Foreskin keratinocyte (primary cell): ENCODE measurements at places on chromosomes 6 and 20.

DNA sequence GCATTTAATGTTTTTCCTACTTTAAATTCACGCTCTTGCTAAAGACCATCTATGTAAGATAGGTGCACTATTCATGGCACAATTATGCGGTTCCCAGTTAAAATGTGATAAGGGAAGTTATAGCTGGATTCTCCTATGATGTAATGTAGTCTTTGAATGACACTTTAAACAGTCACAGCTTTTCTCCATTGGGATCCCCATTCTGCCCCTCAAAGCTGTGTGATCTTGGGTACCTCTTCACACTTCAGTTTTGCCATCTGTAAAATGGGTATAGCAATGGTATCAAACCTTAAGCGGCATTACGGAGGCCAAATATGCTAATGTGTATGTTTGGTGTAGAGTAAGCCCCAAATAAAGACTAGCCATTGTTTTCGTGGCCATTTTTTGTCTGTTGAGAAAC lies 64.7 kb upstream of the ZNF217 start:
- DNase-seq, result no peak

- peak; percentile 41 for DNase-seq
These were observed 687 bp downstream of the SLC35A1 start for GRCh38 chr6:87473419-87473903.

- peak; percentile 34 for DNase-seq
These were observed 226.0 kb downstream of the TPBG start for GRCh38 chr6:82589509-82590206.

- no peak for DNase-seq
These were observed at the start of gene SYCP2 for GRCh38 chr20:59933296-59933848. SYCP2 (minus strand) TSS chr20:59933637; CDS start chr20:59922413, 11,224 bp downstream.

GRCh38 chr6:12258591-12259075 lies 31.5 kb upstream of the EDN1 start:
- no peak for DNase-seq
